ENCODE measurements at places on chromosomes 2 and 18. TPM values are rescaled to one million over a fixed set of nuclear protein-coding genes. Genes with fewer than 3 reads are reported as not detected.

- DNase-seq = no peak
Measured at GRCh38 chr2:105126336-105126735, 88.5 kb downstream of the MRPS9 start.

GRCh38 chr2:240876035-240876474, 7.4 kb downstream of the AGXT start:
- no peak for DNase-seq

GRCh38 chr2:70061317-70061716, 26.0 kb upstream of the PCBP1 start:
- DNase-seq = no peak

DNA sequence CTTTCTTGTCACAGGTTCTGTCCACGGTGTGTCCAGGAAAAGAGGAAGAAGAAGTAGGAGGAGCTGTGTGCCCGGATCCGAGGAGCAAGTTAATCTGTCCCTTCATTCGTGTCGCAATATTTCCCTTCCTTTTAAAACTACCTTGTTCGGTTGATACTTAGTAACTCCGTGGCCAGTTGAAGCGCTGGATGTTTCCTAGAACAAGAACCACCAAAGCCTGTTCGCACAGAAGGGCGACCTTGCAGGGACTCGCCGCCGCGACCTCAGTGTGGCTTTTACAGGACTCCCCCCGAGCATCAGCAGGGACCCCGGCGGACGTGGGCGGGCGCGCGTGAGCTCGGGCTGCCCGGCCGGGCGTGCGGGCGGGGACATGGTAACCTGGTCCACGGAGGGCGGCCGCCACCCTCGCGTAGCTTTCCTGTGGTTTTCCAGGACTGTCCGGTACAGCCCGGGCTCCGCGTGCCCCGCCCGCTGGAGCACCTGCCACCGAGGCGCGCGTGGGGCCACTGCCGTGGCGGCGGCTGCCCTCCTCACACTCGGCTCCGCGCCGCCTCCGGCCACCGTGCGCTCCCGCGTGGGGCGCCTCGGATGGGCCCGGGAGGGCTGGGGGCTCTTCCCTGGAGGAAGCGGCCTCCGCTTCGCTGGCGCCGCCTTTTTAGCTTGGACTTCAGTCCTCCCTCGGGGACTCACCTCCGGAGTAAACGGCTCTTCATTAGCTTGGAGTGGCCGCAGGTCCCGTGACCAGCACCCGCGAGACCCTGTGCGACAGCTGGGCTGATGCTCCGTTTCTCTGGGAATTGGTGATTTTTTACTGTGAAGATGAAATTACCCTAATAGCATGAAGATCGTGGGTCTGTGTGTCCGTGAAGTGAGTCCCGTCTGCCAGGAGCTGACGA, 9.2 kb upstream of the D2HGDH start:
- no peak for DNase-seq

DNA sequence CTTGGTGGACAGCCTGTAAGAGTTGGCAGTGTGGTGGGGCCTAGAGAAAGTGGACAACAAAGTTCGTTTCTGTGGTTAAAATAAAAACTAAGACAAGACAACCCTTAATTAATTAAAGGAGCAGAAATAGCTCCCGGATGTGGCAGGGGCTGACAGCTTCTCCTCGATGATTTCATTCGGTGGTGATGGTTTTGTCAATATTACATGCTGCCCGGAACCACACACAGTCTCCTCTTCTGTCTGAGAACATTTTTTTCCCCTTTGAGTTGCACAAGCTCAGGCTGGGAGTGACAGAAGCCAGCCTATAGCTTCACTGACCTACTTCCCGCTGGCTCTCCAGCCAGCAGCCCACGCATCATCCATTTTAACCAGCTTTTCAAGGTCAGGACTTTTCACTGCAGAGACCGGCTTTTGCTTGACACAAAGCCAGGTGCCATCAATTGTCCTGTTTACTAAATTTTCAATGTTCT, 378.8 kb downstream of the SLC4A3 start:
- no peak for DNase-seq

- no peak for DNase-seq
Measured at GRCh38 chr2:42028571-42029148, 19.2 kb upstream of the PKDCC start.

Gene PLB1
- total RNA-seq = 1.3 TPM

Gene HOXD13
- not detected for total RNA-seq

Measured in thyroid gland (tissue), 4 donors.